ENCODE measurements at places on chromosomes 1 and 21.

DNA sequence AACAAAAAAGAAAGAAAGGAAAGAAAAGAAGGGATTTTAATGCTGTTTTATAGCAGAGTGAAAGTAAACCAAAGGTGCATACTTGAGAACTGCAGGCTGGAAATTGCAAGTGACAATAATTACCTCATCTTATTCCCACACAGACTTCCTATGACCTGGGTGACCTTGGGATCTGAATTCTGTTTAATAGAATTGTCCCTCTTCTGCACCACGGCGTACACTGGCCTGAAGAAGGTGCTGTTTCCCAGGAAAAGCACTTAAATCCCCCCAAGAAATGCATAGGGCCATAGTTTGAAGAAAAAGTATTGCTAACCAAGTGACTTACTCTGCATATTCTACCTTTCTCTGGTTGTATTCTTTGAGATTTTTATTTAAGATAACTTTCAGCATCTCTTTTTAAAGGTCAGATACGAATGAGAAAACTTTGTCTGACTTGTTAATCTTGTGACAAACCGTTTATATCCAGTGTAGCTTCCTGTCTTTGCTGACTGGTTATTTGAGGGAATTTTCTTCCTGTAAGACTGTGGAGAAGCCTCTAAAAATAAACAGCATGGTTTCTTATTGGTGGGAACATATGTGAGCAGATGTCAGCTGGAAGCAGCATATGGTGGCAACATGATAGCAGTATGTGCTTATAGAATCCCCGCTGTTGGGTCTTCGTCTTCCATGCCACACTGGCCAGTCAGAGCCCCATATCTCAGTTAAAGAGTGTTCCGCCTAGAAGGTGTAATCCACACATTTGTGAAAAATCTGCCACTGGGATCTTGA is 16.3 kb downstream of the TGFB2 start:
- peak; percentile 80 for DNase-seq

GRCh38 chr1:229665912-229666558 is 40.0 kb downstream of the URB2 start:
- no peak for DNase-seq

DNA sequence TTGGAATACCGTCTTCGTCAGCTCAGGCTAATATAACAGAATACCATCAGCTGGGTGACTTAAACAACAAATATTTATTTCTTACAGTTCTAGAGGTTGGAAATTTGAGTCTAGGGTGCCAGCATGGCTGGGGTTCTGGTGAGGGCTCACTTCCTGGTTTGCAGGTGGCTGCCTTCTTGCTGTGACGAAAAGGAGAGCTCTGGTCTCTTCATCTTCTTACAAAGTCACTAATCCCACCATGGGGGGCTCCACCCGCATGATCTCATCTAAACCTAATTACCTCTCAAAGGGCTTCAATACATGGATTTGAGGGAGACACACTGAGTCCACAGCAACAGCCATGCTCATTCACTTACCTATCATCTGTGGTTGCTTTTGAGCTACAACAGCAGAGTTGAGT is 78.3 kb downstream of the PSMG1 start:
- DNase-seq = no peak

GRCh38 chr1:219088778-219089557 is 84.7 kb upstream of the LYPLAL1 start:
- peak; percentile 100 for DNase-seq

DNA sequence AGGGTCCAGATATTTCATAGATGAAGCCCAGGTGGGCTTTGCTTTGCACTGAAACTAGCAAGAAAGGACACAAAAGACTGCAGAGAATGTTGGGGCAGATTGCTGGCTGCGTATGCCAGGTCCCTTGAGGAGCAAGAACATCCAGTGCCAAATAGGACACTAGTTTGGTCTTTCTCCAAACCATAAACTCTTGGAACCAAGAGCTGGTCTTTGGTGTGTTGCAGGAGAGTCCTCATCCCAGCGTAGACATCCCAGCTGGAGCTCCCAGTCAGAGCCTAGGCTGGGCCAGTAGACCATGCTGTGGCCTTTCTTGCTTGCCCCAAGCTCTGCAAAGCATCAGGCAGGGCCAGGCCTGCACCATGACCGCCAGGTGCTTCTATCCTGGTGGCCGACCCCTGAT is 87.5 kb downstream of the ATP5PO start:
- DNase-seq = no peak

DNA sequence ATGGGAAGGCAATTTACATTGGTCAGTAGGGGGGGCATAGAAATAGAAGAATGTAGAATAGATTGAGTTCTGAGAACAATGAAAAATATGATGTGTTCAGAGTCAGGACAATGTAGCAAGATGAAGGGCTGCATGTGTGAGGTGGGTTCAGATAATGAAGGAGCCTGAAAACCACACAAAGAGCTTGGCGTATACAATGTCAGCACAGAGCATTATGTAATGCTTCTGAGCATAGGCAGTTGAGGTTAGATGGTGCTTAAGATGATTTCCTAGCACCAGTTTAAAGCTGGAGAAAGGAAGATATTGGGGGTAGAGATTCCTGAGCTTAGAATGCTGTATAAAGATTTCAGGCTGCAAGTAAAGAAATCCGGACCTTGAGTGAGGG is 202.0 kb upstream of the SNX7 start:
- DNase-seq = no peak

GRCh38 chr1:85297855-85298629 is 21.6 kb upstream of the BCL10 start:
- peak; percentile 96 for DNase-seq

GRCh38 chr1:12202577-12202976 is 27.3 kb upstream of the VPS13D start:
- DNase-seq = no peak

DNA sequence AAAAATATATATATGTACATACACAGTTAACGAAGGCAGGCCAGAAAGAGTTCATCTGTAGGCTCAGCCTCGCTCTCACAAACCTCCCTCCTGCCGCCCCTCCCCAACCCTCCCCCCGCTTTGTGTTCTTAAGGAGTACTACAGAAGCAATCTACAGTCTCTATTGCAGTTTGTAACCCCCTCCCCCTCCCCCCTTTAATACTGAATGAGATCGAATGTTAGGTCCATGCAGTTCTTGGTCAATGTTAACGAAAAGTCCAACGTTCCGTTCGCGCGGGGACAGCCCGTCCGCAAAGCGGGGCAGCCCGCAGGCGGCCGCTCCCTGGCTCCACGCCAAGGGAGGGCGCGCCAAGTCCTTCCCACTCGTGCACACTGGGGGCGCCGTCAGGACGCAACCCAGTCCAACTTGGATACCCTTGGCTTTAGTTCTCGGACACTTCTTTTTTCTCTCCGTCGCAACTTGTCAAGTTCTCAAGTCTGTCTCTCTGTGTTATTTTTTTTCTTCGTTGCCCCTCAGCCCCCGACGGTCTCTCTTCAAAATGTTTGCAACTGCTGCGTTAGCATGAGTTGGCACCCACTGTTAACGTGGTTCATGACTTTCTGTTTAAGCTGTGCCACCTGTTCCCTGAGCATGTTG is 2.2 kb downstream of the JUN start:
- peak; percentile 55 for DNase-seq

Measured in MCF 10A (cell line).